Activated T-helper 1 cell treated with Interleukin-2 at 50 U/mL for 16 hours (primary cell): ENCODE measurements at places on chromosomes 12 and 14.

DNA sequence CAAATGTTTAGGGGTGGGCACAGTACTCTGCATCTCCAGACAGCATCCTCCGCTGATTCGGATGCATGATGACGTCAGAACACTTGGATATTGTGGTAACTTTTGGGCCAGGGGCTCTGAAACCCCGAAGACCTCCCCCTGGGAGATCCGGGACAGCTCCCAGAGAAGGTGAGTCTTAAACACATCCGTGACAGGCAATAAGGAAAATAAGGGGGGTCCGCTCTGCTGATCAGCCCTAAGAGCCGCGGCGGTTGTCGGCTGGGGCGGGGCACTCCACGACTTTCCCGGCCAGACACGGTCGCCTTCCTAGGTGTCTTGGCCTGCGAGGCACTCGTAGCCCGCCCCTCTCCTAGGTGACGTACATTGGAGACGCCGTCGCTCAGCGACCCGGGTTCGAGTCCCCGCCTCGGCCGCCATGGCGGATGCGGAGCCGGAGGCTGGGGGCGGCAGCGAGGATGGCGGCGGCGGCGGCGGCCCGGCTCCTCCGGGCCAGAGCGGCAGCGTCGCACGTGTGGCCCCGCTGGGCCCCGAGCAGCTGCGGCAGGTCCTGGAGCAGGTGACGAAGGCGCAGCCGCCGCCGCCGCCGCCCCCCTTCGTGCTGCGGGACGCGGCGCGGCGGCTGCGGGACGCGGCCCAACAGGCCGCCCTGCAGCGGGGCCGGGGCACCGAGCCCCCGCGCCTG lies at the start of gene ZNF839:
Gene ZNF839 (plus strand): TSS at position 396 of the 682 bp plus-strand sequence. CDS start 20 bp downstream, at position 416.
- peak; percentile 87 for DNase-seq

- DNase-seq, result no peak
These were observed 43.6 kb downstream of the AMN start for GRCh38 chr14:102965971-102966655.

DNA sequence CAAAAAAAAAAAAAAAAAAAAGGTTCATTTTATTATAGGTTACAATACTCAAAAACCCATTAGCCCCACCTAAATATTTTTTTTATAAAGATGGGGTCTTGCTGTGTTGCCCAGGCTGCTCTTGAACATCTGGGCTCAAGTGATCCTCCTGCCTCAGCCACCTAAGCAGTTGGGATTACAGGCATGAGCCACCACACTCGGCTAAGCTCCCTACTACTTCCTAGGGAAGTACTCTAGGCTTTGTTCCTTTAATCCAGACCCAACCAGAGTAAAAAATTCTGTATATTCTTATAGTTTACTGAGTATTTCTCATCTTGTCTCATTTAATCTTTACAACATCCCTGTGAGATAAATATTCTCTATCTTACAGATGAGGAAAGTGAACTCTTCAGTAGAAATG lies 50.7 kb downstream of the RBMS2 start:
- no peak for DNase-seq

DNA sequence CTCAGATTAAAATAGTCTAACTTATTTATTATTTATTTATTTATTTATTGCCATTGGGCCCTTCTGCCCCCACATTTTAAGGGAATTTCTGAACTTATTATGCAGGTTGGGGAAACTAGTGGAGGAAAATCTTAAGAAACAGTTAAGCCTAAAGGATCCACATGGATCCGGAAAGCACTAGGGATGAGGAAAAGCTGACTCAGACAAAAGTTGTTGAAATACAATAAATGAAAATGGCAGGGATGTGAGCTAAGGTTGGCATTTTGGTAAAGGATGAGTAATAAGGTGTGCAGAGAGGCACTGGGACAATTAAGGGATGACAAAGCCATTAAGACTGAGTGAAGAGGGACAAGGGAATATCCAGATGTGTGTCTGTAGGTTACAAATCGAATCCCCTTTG lies 20.7 kb upstream of the CSRP2 start:
- DNase-seq, result no peak

DNA sequence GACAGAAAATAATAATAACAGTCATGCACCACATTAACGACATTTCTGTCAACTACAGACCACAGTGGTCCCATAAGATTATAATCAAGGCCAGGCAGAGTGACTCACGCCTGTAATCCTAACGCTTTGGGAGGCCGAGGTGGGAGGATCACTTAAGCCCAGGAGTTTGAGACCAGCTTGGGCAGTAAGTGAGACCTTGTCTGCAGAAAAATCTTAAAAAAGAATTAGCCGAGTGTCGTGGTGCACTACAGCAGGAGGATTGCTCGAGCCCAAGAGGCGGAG lies 8.6 kb downstream of the NAB2 start:
- DNase-seq, result no peak

- no peak for DNase-seq
These were observed 406.3 kb upstream of the DCN start for GRCh38 chr12:91588874-91589454.
